ENCODE measurements at places on chromosomes 6 and 20.

GRCh38 chr20:61932711-61933480, 132.8 kb downstream of the TAF4 start:
- no peak for DNase-seq

- no peak for DNase-seq
Observed at GRCh38 chr6:107763946-107764345, 60.2 kb downstream of the SCML4 start.

DNA sequence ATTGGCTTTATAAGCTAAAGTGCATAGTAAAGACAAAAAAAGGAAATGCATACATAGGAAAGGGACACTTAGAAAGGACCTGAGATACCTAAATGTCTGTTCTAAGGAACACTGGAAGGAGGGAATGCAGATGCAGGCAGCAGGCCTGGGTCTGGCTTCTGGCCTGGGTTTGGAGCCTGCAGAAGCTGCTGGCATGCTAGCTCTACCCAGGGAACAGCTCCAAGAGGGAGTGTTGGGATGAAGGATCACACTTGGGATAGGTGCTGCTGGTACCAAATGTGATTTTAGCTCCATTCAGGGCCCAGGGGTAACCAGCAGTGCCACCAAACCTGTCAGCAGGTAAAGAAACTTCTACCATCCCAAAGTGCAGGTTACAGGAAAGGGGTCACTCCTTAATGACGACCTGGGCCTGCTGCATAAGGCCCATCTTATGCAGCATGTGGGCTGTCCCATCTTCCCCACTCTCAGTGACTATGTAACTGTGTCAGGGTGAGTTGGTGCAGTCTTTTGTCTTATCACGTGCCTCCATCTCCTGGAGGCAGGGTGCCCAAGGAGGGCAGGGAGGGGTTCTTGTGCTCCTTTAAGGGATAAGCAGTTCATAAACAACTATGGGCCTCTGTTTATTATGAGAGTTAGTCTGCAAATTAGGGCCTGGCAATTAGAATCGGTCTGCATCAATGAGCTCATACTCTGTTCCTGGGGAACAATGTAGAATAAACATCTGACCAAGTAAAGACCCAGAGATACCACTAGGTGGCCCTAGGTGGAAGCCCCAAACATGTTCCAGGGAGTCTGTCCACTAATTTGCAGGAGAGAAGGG, 26.9 kb downstream of the DDX27 start:
- DNase-seq: no peak

DNA sequence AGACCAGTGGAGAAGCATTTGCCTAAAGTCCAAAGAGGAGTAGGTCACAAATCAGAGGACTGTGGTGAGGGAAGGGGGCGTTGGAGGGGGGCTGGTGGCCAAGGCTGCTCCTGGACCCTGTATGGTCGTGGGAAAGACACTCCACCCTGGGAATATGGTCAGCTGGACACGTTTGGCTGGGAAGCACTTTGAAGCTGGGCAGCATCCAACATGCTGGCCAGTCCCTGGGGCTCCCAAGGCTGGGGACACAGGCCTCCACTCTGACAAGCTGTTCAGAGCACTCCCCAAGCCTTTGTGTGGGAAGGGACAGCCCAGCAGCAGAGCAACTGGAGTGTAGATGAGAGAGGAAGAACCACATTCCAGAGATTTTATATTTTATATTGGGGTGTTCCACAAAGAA, 203.2 kb downstream of the ANKRD60 start:
- no peak for DNase-seq

GRCh38 chr6:112018619-112019416, 35.1 kb upstream of the CCN6 start:
- no peak for DNase-seq

- DNase-seq: no peak
Observed at GRCh38 chr6:12392490-12392889, 102.3 kb downstream of the EDN1 start.

DNA sequence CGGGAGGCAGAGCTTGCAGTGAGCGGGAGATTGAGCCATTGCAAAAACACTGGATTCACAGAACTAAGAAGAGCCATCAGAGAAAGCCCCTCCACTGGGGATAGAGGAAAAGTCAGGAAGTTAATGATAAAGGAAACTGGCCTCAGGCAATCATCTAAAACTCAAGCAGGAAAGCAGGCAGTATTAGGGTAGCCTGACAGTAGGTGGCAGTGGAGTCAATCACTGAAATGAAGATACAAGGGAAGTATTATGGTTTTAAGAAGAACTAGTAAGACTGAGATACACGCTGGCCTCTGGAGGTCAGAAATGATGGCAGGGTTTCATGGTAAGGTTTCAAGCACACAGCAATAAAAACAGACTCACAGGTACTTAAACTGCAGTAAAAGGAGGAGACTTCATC, 578.3 kb downstream of the HACE1 start:
- no peak for DNase-seq

- DNase-seq: no peak
Observed at GRCh38 chr20:12717061-12717460, 291.7 kb upstream of the SPTLC3 start.

DNA sequence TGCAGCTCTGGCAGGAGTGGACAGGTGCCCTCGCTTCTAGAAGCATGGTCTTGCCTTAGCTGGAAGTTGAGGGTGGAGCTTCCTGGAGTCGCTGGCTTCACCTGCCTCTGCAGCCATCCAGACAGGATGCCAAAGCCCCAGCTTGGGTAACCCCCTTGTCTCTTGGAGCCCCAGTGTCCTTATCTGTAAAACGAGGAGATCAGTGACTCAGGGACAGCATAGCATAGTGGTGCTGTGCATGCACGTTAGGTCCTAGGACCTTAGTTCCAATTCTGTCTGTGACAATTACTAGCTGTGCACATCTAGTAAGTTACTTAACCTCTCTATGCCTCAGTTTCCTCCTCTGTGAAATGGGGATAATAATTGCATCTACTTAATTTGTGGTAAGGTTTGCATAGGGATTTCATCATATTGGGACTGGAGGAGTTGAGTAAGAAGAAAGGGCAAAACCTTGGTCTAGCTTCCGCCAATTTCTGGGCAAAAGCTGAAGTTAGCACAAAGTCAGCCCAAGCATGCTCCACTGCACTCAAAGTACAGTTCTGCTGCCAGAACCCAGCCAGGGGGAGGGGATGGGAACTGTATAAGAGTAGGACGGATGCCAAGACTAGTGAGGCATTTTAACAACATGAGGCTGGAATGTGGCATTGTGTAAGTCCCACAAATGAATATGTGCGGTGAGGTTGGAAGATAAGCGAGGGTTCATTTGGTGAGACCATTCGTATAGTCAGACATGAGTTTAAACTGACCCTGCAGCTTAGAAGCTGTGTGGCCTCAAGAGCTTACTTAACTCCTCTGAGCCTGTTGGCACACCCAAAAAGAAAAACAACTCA, 24.5 kb downstream of the TOX2 start:
- no peak for DNase-seq

GRCh38 chr6:134714113-134714512, 235.8 kb downstream of the ALDH8A1 start:
- DNase-seq: no peak

DNA sequence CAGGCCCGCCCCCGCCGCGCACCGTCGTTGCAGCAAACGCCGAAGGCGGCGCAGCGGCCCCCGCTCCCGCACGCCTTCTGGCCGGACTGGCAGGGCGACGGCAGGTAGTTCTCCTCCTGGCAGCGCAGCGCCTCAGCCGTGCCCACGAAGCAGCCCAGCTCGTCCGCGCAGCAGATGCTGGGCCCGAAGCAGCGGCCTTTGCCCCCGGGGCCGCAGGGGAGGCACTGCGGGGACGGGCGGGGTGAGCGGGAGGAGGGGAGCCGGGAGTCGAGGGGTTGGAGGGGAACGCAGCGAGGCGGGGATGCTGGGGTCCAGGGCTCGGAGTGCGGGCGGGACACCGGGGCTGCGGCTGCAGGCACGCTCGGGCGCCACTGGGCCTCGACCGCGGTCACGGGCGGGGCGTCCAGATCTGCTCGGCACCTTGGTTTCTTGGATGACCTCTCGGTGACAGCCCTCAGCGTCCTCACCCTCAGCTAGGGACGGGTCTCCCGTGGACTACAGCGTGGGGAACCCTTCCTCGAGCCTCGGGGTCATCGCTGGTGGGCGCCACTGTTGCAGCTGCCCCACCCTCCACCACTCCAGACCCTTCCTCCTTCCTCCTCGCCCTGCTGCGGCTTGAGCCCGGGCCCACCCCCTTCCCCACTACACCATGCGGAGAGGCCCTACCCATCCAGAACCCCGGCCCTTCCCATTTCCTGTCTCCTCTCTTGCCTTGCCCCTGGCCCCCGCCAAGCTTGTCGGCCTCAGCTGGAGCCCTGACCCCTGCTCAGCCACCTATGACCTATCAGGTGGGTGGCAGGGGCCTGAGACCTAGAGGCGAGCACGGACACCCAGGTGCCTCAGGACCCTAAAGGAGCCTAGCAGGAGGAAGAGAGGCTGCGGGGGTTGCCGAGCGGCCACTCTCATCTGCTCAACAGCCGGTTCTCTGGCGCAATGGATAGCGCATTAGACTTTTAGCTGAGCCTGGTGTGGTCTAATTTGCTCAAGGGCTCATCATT, 1.3 kb downstream of the AVP start:
- no peak for DNase-seq

GRCh38 chr6:169022079-169022478, 231.6 kb downstream of the THBS2 start:
- DNase-seq: no peak

DNA sequence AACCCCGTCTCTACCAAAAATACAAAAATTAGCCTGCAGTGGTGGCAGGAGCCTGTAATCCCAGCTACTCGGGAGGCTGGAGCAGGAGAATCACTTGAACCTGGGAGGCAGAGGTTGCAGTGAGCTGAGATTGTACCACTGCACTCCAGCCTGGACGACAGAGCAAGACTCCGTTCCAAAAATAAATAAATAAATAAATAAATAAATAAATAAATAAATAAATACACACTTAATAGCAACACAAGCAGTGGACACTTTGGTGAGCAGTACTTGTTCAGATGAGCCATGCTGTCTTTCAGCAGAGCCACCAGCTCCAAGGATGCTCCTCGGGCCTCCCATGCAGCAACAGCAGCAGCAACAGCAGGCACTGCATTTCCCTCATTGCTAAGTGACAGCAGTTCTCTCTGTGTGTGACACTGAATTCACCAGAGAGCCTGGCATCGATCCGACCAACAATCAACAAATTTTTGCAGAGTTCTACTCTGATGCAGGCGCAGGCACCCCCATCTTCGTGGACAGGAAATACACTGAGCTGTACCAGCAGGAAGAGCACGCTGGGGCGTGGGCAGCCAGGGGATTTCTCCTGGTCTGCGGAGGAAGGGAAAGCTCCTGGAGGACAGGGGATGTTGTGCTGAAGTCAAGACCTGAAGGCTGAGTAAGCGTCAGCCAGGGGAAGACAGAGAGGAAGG, 54.0 kb upstream of the SNX9 start:
- no peak for DNase-seq

DNA sequence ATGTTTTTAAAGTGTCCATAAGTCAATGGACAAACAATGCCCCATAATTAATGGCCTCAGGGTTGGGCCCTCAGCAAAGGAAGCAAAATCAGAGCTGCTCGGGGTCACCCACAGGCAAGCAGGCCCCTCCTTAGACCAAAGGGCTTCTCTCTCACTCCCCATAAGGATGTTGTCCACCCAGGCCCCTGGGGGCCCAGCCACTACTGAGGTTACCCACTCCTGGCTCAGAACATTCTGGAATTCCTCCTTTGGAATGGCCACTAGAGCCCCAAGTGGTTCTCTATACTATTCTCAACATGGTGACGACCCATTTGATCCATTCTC, 50.9 kb downstream of the BANF2 start:
- no peak for DNase-seq

GRCh38 chr20:62704341-62704948, 4.2 kb upstream of the NTSR1 start:
- no peak for DNase-seq

DNA sequence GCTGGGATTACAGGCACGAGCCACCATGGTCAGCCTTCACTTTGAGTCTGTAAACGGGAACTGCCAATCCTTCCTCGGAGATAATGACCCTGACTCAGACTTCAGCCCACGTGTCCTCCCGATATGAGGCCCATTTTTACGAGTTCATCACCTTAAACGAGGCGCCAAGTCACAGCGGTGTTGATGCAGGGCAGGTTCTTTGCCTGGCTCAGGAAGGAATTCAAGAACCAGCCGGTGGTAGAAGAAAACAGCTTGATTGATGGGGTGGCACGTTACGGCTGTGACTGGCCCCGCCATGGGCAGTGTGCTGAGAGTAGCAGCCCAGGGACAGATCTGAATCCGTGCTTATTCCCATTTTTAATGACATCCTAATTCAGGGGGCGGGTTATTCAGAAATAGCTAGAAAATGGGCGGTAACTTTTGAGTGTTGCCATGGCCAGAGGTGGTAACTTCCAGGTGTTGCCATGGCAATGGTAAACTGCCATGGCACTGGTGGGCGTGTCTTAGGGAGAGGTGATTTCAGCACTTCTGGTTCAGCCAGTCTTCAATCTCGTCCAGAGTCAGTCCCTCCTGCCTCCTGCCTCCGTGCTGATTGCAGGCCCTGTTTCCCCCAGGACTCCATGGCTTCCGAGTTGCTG, 9.1 kb upstream of the MAP1LC3A start:
- DNase-seq: no peak

DNA sequence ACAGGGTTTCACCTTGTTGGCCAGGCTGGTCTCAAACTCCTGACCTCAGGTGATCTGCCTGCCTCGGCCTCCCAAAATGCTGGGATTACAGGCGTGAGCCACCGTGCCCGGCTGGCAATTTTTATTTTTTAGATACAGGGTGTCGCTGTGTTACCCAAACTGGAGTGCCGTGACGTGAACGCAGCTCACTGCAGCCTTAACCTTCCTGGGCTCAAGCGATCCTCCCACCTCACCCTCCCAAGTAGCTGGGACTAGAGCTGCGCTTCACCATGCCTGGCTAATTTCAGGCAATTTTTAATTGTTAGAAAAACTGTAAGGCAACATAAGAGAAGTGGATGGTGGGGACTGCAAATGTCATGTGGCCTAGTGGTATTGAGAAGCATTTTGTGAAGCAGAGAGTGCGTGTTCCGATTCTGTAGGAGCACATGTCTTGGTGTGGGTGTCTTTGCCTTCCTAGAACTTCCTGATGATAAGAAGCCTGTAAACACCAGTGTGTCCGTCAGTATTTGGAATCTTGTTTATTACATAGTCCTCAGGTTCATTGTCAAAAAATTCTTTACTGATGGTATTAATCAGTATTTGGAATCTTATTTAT, 18.0 kb downstream of the JARID2 start:
- no peak for DNase-seq

DNA sequence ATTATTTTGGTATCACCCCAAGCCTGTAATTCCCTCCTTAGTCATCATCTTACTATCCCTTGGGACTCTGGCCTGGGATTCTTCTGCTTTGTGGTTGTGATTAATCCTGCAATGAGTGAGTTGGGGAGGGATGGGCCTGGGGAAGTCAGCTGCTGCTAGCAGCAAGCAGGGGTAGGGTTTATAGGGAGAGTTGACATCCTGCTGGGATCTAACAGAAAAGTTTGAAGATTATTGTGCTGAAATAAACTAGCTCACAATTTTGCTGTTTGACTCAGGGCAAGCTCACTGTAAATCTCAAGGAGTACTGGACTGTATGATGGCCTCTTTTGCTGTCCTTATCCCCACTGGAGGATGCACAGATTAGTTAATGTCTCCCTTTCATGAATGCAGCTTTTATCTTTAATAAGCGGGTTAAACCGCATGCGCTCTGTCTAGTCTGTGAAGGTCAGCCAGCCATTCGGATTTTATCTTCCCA, 83.4 kb downstream of the JARID2 start:
- DNase-seq: no peak

GRCh38 chr6:122734529-122735395, 44.8 kb upstream of the FABP7 start:
- no peak for DNase-seq

All from stimulated activated CD8-positive, alpha-beta memory T cell treated with anti-CD3 and anti-CD28 coated beads, Interleukin-15, amount 100 ng/mL, for 24 hours (primary cell).